Effector CD4-positive, alpha-beta T cell (primary cell): ENCODE measurements at places on chromosomes 7 and 10.

DNA sequence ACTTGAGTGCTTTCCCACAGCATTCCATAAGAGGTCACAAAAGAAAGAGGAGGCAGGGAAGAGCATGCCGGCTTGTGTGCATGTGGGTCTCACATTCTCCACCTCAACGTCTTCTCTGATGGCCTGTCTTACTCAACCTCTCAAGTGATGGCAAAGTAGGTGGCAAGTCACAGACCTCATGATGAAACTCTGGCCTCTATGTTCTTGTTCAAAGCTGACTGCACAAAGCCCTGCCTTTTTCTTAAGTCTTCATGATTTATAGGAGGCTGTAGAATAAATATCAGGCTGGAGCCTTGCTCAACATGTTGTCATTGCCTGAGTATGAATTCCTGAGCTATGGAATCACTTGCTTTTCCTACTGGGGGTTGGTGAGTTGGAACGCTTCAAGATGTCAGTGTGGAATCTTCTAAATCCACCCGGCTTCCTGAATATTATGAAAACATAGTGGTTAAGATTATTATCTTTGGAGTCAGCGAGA is 213.6 kb upstream of the INHBA start:
- DNase-seq, result no peak

- no peak for DNase-seq
Observed at GRCh38 chr7:157752832-157753291, 416.1 kb downstream of the DNAJB6 start.

DNA sequence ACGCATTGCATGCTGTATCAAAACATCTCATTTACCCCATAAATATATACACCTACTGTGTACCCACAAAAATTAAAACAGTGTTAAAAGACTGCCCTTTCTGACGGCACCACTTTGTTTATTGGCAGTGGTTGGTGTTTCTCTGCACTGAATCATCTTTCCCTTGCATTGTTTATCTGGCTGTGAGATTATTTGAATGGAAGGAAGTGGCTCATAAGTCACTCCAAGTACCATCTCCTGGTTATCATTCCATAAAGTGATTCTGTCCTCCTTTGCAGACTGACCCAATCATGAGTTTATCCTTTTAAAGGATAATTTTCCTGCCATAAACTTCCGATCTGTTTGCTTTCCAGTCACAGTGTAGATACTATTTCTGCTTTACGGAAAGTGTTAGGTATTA is 183.8 kb downstream of the CAMK1D start:
- no peak for DNase-seq

GRCh38 chr7:43669286-43670081 is 59.8 kb downstream of the COA1 start:
- peak; percentile 71 for DNase-seq

DNA sequence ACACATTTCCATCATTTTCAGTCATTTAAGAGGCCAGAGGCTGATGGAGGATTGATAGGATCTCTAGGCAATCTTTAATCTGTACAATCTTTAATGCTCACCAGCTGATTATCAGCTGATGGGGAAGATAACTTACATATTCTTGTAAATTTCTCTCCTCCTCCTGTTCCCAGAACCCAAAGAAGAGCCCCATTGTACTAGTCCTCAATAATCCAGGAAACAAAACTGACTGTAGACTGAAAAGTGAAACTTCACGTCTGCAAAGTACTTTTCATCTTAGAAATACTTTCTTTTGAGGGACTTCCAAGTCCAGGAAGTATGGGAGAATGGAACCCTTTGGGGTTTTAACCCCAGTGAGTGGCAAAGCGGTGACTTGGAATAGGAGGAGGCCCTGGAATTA is 283.3 kb downstream of the FRMD4A start:
- no peak for DNase-seq

- DNase-seq, result peak; percentile 39
Observed at GRCh38 chr7:44995555-44996493, 4.2 kb upstream of the CCM2 start.

- no peak for DNase-seq
Observed at GRCh38 chr10:60883187-60883586, 60.8 kb downstream of the RHOBTB1 start.

- DNase-seq, result peak; percentile 60
Observed at GRCh38 chr7:1046722-1047679, 2.7 kb downstream of the GPR146 start.

- no peak for DNase-seq
Observed at GRCh38 chr7:104296266-104296665, 32.1 kb upstream of the LHFPL3 start.

GRCh38 chr10:21604651-21605050 is 70.6 kb downstream of the MLLT10 start:
- DNase-seq, result no peak

GRCh38 chr7:12490107-12490688 is 80.3 kb upstream of the SCIN start:
- no peak for DNase-seq

GRCh38 chr7:37287131-37287855 is 161.4 kb downstream of the ELMO1 start:
- DNase-seq, result no peak

DNA sequence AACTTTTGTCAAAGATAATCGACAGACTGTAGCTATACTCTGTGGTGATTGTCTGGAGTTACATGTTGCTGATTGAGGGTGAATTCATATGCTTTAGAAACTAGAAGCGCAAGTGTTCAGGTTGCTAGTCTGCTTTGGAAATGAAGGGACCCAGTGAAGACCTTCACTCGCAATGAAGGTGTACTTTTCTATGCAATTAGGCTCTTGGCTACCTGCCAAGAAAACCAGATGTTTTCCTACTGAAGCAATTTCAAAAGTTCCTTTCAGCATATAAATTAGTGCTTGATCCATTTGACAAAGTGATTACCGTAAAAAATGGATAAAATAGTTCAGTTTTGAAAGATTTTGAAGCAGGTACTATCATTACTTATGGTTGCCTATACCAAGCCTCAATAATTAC is 10.0 kb upstream of the STK31 start:
- no peak for DNase-seq

DNA sequence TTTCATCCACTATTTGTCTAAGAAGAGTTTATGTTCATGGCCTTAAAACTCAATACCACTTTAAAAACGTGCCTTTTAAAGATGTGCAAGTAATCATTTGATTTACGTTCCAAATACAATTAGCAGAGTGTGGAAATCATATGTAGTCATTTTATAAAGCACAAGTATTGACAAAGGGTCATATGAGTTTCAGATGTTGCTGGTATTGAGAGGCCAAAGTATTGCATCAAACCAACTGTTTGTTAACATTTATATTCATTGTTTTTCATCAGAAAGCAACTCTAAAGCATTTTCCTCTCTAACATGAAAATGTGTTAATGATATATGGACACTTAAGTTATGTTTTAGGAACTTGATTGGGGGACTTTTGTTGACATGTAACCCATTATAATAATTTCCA is 11.5 kb upstream of the TSGA13 start:
- no peak for DNase-seq

DNA sequence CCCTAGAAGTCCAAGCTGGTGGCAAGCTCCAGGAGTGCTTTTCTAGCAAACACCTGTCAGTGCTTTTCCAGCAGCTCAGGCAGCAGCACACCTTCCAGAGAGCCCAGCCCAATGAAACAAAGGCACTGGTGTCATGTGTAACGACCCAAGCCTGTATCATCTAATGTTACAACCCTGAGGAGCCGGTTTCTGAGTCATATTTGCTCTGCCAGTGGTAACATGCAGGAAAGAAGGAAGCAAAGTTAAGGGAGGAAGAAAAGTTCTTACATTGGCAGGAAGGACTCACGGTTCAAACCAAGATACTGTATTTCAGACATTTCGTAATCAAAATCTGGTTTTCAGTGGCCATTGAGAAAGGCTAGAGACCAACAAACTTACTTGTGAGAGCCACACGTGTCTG is at the start of gene ANKRD22:
ANKRD22 (minus strand) TSS at position 139 of the 400 bp plus-strand sequence. CDS start 237 bp downstream, outside the sequence.
- no peak for DNase-seq

DNA sequence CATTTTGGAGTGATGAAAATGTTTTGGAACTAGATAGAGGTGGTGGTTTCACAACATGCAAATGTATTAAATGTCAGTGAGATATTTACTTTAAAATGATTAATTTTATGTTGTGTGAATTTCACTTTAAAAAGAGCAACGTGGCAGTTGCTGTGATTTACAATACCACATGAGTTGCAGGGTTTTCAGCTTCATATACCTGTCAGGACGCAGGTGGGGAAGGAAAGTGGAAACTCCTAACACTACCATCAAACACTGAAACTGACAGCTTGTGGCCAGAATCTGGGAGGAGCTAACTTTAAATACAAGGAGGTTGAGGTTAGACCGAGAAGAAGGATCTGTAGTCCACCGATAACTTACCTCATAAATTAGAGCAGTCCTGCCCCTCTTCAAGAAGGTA is 168.9 kb upstream of the TMEM72 start:
- no peak for DNase-seq

DNA sequence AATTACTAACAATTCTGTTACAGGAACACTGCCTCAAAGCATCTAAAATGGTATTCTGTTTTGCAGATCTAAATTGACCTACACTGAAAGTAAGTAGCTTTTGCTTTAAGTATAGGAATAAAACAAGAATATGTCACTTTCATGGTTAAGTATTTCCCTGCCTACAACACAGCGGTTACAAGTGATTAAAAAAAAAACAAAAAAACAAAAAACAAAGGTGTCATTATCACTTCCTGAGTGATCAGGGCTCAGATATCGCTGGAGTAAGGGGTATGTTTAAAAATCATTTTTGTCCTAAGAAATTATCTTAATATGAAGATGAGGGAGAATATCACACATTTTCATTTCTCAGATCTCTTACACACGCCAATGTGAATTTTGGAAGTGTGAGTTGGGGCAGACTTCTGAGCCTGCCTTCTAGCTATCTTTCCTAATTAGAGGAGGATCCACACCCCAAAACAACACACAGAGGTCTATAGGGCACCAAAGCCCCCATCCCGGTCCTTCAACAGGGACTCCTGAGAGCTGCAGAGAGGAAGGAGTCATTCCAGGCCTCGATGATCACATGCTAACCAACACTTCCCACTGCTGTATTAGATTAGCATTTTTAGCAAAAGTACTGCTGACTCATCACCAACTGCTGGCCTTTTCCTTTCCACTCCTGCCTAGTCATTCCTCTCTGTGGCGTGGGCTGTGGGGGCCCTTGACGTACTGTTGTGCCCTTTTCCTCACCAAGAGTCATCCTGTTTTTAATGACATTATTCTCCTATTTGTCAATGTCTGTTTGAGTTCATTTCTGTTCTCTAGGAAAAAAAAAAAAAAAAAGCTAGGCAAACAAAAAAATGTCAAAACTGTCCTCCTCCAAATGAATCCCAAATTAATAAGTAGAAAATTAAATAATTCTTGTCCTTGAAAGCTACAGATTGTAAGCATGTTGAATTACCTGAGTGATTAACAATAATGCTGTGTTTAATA is 31.2 kb downstream of the PRTFDC1 start:
- no peak for DNase-seq

- peak; percentile 9 for DNase-seq
Observed at GRCh38 chr7:44431091-44431608, 59.3 kb downstream of the NUDCD3 start.

- no peak for DNase-seq
Observed at GRCh38 chr7:98913612-98914011, 35.3 kb downstream of the TRRAP start.

- DNase-seq, result no peak
Observed at GRCh38 chr7:73442222-73442902, 8.8 kb downstream of the FZD9 start.

- DNase-seq, result no peak
Observed at GRCh38 chr10:29846881-29847280, 212.1 kb upstream of the SVIL start.

DNA sequence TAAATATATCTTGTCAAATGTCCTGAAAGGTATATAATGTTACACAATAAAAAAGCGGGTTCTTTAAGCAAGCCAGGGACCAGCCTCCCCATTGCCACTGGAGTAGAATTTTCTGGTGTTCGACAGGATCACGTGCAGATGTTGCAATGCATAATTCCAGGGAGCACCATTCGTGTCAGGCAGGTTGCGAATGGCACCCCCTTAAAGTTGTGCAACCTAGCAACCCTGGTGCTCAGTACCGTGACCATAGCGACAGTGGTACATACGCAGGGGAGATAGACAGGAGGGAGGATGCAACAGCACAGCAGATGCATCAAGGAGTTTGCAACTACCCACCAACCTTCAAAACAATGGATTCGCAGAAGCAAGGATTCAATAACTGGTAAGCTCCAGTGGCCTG is 6.6 kb upstream of the BMPR1A start:
- no peak for DNase-seq

DNA sequence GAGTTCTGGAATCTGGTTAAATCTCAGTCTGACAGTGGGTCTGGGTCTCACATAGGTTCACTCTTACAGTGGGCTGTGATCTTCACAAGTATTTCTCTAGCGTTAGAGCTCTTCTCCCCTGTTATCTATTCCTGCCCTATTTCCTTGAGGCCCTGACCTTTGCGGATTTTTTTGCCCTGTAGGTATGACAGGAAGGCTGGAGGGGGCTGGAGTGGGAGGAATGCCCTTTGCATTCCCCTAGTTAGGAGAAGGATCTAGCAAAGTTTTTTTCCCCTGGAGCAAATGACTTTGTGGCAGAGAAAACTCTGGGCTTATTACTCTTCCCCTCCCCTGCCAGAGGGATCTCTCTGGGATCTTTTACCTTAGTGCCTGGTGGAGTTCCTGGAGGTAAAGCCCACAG is 49.2 kb downstream of the GALNT11 start:
- no peak for DNase-seq

DNA sequence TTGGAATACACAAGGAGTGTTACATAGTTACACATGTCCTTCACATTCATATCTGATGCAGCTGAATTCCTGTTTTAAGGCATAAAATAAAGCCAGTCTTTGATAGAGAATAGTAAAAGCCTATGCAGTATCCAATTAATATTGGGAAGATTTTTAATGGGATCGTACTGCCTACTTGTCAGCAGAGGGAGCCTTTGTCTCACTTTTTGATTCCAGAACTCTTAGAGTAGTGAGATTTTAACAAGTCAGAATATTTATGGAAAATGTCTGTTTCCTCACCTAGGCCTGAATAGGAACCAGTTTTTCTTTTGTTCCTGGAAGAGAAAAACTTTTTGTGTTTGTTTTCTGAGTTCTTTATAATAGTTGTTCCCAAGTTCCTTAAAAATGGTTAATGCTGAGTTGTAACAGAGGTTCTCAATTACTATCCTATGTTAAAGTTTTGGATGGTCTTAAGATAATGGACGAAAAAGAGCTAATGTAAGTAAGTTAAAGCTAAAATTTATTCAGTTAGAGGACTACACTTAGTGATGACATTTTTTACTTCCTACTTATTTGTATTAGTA is 114.0 kb downstream of the BBS9 start:
- no peak for DNase-seq

DNA sequence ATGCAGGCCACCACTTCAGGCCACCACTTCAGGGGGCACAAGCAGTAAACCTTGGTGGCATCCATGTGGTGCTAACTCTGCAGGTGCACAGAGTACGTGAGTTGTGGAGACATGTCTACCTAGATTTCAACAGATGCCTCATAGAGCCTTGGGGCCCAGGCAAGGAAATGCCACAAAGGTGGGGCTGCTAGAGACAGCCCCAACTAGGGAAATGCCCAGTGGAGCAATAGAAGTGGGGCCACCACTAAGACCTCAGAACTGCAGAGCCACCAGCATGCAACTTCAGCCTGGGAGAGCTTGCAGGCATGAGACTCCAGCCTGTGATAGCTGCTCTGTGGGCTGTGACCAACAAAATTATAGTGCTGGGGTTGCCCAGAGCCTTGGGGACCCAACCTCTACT is 107.6 kb downstream of the DNAJC1 start:
- DNase-seq, result no peak
